RKO (cell line): ENCODE measurements at places on chromosomes 3 and 15.

DNA sequence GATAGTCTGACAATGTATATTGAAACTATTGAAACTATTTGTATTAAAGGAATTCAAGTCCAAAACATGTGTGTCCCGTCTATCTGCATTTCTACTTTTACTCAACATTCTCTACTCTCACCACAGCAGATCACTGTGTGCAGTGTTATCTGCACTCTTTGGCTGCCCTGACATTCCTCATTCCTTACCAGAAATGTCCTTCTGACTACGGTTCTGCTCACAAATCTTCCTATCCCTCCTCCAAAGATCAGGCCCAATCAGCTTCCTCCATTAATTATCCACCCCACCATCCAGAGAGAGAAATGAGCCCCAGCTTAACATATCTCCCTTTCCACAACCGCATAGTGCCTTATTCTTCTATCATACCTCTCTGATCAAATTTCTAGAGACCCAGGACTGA, 94.7 kb downstream of the TBL1XR1 start:
- no peak for DNase-seq

GRCh38 chr3:42815826-42816225, 6.6 kb downstream of the ACKR2 start:
- DNase-seq = no peak

- peak; percentile 43 for DNase-seq
Measured at GRCh38 chr3:11835028-11835639, 11.6 kb downstream of the TAMM41 start.

DNA sequence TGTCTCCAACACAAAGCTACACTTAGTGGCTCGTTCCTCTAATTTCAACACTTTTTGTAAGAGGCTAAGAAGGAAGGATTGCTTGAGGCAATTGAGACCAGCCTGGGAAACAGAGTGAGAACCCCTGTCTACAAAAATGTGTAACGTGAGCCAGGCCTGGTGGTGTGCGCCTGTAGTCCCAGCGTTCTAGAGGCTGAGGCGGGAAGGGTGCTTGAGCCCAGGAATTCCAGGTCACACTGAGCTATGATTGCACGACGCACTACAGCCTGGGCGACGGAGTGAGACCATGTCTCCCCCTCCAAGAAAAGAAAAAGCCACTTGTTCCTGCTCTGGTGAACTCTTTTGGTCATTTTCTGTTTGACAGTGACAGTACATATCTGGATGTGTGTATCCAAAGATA, 127.9 kb downstream of the GABRB3 start:
- no peak for DNase-seq

DNA sequence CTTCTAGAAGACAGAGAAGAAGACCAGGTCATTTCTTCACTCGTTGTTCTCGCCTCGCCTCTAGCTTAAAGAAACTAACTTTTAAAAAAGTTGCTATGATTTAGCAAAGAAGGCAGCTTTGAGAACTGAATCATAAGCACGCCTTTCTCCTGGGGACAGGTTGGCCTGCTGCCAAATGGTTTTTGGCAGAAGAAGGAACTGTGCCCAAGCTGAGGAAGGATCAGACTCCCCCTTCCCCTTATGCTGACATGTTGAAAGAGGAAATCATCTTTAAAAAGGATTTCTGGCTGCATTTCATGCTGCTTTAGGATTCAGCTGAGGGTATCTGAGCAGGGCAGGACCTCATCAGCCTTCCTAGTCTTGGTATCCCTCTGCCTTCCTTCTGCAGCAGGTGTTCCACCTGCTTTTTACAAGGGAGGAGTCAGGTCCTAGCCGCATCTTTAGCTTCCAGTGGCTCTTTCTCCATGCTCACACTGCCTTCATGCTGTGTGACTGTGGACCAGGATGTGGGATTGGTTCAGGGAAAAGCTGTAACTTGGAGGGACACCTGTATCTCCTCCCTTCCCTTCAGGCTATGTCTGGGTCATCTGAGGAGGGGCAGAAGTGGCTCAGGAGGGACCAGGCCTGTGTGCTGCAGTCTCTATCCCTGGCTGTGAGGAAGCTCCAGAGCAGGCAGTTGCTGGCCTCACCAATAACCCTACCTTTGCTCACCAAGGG, 34.1 kb upstream of the HACD2 start:
- no peak for DNase-seq

- no peak for DNase-seq
Measured at GRCh38 chr15:87591042-87591441, 665.5 kb downstream of the NTRK3 start.

DNA sequence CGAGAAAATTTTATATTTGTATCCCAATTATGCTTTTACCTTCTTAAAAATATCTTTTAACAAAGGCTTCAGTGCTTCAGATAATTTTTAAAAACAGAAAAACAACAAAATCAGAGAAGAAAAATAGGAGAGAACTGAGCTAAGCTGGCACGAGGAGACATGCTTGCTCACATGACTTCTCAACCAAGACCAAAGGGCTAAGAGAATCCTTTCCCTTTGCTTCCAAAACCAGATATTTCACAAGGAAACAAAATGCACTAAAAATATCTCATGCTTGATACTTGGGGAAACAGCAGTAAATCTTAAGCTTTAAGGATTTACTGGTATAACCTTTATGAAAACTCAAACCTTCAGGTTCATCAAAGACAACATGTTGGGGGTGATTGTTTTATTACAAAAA, 58.4 kb downstream of the CAPN7 start:
- no peak for DNase-seq

DNA sequence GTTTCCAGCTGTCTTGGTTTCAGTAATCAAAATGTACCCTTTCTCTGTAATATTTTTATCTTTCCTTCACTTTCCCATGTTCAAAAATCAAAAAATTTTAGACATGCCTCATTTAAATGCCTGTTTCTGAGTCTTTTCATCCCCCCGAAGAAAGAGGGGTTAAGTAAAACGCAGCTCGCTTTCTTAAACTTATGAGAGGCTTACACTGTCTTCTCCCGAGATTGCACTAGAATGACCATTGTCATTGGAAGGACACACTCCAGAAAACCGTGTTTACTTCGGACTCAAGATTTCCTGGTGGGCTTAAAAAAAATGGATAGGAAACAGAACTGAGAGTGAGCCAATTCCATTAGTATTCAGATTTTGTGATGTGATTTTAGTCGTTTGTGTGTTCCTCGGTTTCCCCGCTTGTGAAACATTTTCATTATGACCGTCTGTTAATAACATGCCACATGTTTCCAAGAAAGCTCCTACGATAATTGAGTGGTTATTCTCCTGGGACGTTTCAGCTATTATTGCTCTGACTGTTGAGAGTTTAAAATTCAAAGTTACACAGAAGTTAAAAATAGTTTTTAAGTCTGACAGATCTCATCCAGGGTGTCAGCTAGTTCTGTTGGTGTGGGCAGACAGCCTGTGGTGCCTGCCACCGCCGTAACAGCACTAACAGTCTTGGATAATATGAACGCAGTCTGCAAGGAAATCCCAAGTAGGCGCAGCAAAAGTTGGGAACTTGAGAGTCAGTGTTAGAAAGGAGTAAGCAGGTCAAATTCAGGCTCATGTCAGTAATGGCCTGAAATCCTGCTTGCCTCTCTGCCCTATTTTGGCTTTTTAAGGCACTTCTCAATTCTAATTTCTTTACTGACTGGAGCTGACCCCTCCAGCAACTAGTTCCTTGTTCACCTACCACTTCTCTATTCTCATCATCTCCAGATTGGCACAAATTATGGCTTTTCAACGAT, 1.5 kb downstream of the CRYBG3 start:
- DNase-seq = peak; percentile 38

GRCh38 chr3:126149960-126150515, 30.3 kb downstream of the ALDH1L1 start:
- DNase-seq = no peak

GRCh38 chr3:152226176-152226575, 42.6 kb upstream of the MBNL1 start:
- no peak for DNase-seq

- DNase-seq = no peak
Measured at GRCh38 chr3:44050101-44050500, 191.6 kb upstream of the TOPAZ1 start.

DNA sequence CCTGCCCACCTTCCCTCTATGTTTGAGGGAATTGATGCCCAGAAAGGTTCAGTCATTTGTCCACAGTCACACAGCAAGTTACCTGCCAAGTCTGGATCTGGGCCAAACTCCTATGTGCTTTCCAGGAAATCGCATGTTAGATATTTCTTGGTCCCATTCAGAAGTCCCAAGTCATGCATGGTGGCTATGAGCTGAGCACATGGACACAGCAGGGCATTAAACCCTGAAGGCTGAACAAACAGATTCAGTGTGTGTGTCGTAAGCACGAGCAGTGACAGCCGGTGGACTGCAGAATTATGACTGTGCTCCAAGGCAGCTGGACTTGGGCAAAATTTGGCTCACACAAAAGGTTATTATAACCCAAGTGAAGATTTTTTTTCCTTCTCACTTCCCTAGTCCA, 11.4 kb upstream of the SLC6A6 start:
- no peak for DNase-seq

DNA sequence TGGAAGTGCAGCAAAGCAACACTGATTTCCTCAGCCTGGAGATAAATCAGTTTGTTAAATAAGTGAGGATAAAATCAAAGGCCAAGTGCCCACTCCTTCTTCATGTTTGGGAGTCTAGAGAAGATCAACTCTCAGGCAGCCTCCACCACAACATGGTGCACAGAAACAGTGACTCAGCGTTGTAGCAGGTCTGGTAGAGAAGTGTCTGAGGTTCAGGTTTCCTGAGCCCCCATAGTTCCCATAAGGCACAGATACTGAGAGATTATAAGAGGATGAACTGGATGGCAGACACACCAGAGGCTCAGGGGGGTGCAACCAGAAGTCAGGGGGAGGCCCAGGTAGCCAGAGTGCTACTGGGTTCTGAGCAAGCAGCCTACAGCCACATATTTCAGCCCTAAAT, 166.7 kb downstream of the FRMD5 start:
- no peak for DNase-seq

GRCh38 chr3:110851736-110852135, 219.9 kb upstream of the NECTIN3 start:
- no peak for DNase-seq

GRCh38 chr3:5476403-5476802, 288.9 kb downstream of the EDEM1 start:
- DNase-seq = no peak

- no peak for DNase-seq
Measured at GRCh38 chr3:174098746-174099145, 701.2 kb downstream of the NLGN1 start.

DNA sequence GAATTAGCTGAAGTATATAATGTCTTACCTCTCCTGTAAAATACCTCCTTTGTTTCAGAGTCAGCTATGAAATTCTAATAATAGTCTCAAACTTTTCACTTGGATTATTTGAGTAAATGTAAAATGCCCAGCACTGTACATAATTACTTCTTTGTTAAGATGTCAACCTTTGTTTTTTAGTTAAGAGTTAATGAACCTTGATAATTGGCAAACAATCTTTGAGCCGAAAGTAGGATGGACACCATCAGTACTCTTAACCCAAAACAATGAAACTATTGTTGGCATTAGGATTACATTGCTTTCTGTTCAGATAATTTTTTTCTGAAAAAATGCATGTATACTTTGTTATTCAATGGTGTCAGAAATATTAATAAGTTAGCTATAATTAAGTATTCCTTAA, 3.0 kb upstream of the NECTIN3 start:
- no peak for DNase-seq

DNA sequence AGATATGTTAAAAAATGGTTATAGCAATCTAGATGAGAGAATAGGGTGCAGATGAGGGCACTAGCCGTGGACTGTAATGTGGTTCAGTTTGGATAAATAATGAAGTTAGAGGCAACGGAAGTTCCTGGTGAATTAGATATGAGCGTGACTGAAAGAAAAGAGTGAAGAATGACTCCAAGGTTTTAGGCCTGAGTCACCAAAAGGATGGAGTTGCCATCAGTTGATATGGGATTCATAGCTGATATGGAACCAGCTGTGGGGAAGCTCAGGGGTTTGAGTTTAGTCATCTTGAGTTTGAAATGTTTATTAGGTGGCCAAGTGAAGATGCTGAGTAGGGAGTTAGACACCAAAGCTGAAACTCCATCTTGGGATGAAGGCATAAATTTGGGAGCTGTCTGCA, 66.2 kb downstream of the SSR3 start:
- DNase-seq = no peak

DNA sequence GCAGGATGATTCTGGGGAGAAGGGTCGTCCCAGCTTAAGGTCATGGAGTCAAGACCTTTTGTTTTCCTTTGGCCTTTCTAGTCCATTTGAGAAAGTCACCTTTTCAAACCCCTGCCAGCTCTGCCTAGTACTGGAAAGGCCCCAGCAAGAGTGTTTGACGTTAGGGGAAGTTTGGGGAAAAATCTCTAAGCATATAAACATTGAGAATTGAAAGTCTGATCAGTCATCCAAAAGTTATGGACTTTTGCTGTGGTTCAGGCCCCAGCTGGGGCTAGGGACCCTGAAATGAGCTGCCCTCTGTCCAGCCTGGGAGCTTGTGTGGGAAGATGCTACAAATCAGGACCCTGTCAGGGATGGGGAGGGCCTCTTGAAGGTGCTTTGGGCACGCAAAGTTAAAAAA, 21.6 kb downstream of the SLC6A6 start:
- DNase-seq = no peak

- no peak for DNase-seq
Measured at GRCh38 chr15:38652998-38653397, 88.4 kb upstream of the RASGRP1 start.

DNA sequence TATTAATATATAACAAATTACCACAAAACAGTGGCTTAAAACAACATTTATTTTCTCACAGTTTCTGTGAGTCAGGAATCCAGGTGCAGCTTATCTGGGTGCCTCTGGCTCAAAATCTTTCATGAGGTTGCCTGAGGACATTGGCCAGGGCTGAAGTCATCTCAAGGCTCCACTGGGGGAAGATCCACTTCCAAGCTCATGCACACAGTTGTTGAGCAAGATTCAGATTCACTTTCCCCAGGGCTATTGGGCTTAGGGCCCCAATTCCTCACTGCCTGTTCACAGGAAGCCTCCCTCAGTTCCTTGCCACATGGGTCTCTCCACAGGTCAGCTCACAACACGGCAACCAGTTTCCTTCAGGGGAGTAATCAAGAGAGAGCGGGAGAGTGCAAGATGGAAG, 35.0 kb downstream of the RFTN1 start:
- no peak for DNase-seq

- no peak for DNase-seq
Measured at GRCh38 chr3:39485547-39485946, 18.1 kb downstream of the MOBP start.

DNA sequence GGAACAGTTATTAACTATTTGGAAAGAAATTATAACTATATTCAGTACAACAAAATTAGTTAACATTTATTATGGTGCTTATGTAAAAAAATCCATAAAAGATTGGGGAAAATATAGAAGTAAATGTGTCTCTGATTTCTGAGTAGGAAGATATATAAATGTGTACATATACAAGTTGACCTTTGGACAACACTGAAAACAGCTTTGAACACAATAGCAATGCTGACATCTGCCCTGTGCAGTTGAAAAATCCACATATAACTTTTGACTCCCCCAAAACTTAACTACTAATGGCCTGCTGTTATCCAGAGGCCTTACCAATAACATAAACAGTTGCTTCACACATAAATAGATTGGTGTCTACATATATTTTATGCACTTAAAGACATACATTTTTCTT, 12.3 kb downstream of the TIMMDC1 start:
- no peak for DNase-seq

GRCh38 chr3:105745046-105745445, 123.8 kb downstream of the CBLB start:
- no peak for DNase-seq
